ENCODE measurements at places on chromosomes 4 and X. TPM values are rescaled to one million over a fixed set of nuclear protein-coding genes. Genes with fewer than 3 reads are reported as not detected.
A peak's percentile ranks its signal among the peaks of the same experiment; 100 is the strongest.

GRCh38 chr4:185839770-185840169 is 27.8 kb upstream of the SORBS2 start:
- no peak for DNase-seq

DNA sequence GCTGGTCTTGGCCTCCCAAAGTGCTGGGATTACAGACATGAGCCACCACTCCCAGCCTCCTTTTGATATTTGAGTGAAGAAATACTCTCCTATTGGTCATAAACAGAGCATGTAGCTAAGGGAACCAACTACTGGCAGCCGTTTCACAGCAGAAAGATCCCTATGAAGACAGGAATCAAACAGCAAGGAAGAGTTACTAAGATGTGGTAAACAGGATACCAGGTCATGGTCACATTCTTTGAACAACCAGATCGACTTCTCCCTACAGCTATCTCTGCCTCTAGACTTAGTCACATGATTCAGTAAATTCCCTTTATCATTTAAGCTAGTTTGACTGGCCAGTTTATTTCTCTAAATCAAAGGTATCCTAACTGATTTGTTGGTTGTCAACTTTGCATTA is 9.0 kb upstream of the HNRNPD start:
- DNase-seq, result no peak

- no peak for DNase-seq
Measured at GRCh38 chr4:141657550-141658250, 21.3 kb downstream of the IL15 start.

GRCh38 chr4:68463796-68464195 is 16.5 kb downstream of the TMPRSS11E start:
- no peak for DNase-seq

The NDNF gene
- total RNA-seq, result 0.68 TPM

GRCh38 chrX:55220119-55220794 is at the start of gene PAGE5:
TSS of gene PAGE5 (plus strand) at chrX:55220346. CDS start at chrX:55221383, 1,037 bp downstream.
- DNase-seq, result peak; percentile 87
